NCI-H1436 (cell line): ENCODE measurements at places on chromosomes 7 and 10.
A peak's percentile ranks its signal among the peaks of the same experiment; 100 is the strongest.

DNA sequence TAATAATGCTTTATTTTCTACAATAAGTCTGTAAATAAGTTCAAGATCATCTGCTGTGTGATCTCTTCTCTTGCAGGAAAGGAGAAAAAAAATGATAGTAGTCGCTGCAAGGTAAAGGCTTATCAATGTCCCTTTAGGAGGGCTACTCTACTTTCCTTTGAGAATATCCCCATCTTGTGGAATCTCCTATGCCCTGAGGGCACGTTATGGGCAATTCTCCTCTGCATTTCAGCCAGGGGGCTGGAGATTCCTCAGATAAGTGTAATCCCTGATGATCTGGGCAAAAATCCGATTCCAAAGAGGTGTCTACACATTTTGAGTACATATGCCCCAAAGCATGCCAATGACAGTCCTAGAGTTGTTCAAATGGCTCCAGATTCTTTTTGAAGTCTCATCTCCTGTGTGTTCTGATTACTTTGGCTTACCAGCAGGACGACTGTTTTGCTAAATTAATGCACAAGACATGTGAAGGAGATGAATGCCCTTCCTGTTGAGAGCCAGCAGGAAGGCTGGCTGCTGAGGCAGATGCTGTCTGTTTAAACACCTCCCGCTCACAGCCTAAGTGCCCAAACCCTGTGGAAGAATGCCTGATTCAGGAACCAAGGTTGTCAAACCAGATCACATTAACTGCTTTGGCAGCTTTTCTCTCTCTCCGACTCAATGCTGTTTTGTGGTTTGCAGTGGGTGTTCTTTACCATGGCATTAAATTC is 171.2 kb upstream of the COL1A2 start:
- peak; percentile 44 for DNase-seq

GRCh38 chr7:128190051-128190647 is 50.9 kb upstream of the LEP start:
- DNase-seq, result no peak

GRCh38 chr7:33932221-33932620 is 26.9 kb downstream of the BMPER start:
- DNase-seq, result no peak

- DNase-seq, result no peak
These were observed 2.8 kb downstream of the WNT16 start for GRCh38 chr7:121331574-121331973.

GRCh38 chr10:124336186-124336585 is 82.5 kb downstream of the OAT start:
- DNase-seq, result no peak

- no peak for DNase-seq
These were observed 229.4 kb upstream of the MYO3A start for GRCh38 chr10:25704622-25705021.

GRCh38 chr7:90968871-90969270 is 295.4 kb upstream of the FZD1 start:
- DNase-seq, result no peak

DNA sequence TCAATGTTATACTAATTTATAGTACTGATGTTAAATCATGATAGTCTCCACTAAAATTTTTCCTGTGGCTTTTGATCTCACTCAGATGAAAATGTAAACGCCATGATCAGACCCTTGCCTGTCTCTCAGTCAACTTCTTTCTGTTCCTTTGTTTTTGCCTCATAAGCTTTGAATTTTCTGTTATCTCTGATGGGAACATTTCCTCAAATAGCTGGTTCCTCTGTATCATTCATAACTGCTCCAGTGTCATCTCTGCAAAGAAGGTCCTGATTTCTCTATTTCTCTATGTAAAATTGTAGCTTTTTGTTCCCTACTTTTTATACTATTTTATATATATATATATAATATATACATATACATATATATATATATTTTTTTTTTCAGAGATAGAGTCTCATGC is 67.5 kb downstream of the GPR141 start:
- DNase-seq, result no peak

DNA sequence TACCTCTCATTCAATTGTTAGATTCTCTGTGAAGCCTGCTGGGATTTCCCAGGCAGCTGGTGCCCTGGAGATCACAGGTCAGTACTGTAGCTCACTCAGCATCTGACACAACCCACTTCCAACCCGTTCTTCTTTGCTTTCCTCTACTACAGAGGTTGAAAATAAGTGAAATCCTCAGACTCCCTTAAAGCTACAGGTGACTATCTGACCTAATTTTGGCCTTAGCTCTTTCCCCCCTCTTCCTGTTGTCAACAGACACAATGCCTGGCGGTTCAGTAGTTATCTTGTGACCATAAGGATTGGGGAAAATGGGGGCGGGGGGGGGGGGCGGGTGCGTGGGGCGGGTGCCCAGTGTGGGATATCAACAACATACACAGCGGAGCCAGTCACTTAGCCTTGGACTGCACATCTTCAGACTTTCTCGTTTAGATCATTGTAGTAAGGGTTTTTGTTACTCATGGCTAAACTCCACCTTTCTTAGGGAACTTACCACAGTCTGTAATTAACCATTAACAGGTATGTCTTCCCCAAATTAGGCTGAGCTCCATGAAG is 37.8 kb downstream of the MTPN start:
- DNase-seq, result no peak
